Eye (tissue), 1 donor: ENCODE measurements at places on chromosomes 3 and 15.

- DNase-seq: peak; percentile 56
These were observed 10.3 kb upstream of the ALCAM start for GRCh38 chr3:105356396-105356795.

DNA sequence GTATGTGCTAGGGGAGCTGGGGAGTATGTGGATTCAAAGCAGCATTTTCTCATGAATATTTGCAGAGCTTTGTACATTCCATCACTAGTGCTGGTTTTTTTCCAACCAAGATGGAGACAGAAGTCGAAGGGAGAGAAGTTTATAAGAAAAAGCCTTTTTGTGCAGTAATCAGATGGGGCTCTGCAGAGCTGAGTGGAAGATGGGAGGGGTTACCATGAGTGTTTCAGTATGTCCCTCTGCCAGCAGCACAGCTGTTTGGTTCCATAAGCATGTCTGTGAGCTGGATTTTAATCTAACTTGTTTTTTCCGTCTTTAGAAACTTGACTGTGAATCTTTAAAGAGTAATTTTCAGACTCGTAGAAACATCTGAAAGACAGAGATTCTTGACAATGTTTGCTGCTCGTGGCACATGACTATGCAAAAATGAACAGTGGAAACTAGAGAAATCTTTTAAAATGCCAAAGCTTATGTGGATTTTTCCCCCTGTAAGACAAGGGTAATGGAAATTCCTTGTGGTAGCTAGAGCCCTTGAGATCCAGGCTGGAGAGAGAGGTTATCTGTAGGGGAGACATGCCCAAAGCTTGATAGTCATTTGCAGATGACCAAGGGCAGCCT, 20.3 kb downstream of the STARD9 start:
- peak; percentile 63 for DNase-seq

DNA sequence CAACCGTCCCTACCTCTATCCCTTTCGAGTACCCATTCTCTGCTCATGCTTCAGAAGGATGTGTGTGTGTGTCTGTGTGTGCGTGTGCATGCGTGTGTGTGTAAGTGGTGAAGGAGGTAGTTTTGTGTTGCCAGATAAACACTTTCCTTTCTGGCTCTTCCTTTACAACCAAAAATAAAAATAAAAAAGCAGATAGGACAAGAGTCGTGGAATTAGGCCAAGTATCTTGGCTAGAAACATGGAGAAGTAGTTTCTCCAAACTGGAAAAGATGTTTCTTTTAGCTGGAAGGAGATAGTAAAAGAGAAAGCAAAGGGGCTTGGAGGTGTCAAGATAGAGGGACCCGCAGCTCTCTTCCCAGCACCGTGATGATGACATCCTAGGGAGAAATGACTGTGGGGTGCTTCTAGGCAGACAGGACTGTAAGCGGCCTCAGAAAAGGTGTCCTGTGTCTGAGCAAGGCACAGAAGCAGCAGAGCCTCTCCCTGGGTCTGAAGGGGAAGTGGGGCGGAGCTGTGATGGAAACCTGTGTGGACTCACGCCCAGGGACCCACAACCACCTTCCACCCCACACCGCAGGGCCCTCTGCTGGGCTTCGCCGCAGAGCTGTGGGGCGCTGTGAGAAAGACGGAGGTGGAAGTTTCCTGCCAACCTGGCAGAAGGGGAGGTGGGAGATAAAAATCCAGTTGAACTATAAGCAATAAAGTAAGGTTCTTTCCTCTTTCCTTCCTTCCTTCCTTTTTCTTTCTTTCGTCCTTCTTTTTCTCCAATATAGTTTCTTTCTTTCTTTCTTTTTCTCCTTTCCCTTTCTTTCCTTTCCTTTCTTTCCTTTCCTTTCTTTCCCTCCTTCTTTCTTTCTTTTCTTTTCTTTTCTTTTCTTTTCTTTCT, 35.3 kb downstream of the MUC20 start:
- DNase-seq: no peak

DNA sequence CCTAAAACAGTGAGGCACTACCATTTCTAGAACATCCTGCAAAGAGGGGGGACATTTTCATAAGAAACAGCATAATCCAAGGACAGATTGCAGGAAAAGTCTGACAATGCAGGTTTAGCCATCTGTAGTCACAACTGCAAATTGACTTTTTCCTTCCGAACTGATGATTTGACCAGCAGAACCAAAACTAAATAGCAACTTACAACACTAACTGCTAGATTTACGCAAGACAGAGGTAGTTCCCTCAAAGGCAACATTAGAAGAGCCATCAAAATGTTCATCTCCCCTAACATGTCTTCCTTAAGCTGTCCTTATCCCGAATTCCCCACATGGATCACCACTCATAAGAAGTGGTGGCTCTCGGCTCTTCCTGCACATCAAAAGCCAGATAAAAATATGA, 129.6 kb downstream of the GADL1 start:
- no peak for DNase-seq
